ENCODE measurements at places on chromosomes 5 and 9. TPM values are rescaled to one million over a fixed set of nuclear protein-coding genes. Genes with fewer than 3 reads are reported as not detected.

GRCh38 chr5:128673000-128673399 is 135.0 kb upstream of the FBN2 start:
- DNase-seq, result no peak

DNA sequence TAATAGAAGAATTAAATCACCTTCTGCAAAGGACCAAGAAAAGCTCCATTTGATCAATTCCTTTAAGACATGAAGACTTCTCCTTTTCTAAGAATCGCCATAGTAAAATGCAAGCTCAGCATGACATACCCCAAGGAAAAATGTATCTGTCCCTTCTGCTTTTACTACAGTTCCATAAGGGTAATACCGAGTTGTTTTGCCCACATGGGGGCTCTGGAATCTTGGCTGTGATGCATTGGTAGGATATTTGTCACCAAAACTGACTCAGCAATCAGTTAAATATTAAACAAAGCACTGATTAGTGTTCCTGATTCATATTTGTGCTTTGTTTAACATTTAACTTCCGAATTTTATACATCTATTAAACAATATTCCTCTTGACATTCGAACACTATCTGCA is 24.3 kb upstream of the KCNIP1 start:
- DNase-seq, result no peak

DNA sequence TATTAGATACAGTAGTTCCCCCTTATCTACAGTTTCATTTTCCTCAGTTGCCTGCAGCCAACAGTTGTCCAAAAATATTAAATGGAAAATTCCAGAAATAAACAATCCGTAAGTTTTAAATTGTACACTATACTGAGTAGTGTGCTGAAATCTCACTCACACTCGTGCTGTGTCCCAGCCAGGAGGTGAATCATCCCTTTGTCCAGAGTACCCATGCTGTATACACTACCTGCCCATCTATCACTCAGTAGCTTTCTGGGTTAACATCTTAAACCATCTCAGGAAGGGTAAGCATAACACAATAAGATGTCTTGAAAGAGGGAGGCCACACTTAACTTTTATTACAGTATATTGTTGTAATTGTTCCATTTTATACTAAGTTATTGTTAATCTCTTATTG is 31.7 kb upstream of the DNAH5 start:
- DNase-seq, result no peak

The CFAP157 gene
- total RNA-seq, result 0.85 TPM

The TNFSF15 gene
- total RNA-seq, result not detected

The FYB1 gene
- 0.31 TPM for total RNA-seq

DNA sequence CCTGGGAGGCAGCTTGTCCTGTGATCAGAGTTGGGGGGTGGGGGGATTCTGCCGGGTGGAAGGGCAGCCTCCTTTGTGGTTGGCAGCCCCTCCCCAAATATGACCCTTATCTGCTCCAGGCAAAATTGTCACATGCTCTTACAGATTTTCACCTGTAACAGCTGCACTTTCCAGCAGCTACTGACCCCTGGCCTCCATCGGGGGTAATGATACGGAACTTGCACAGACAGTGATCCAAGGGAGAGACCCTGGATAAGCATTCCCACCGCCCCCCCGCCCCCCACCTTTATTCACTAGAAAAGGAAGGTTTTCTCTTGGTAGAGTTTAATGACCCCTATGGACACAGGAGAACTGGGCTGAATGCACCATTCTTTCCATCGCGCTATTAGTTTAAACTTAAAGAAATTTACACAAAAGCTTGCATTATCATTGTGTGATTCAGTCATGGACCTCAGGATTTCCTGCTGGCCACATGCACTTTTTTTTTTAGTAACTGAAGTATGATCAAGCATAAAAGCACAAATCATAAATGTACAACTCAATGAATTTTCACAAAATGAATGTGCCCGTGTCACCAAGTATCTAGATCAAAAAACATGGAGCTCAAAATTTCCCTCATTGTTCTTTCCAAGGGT is 10.7 kb upstream of the ZBTB34 start:
- DNase-seq, result no peak

- no peak for DNase-seq
These were observed 6.6 kb downstream of the MYMK start for GRCh38 chr9:133518200-133518599.

The SPINK4 gene
- total RNA-seq, result not detected

DNA sequence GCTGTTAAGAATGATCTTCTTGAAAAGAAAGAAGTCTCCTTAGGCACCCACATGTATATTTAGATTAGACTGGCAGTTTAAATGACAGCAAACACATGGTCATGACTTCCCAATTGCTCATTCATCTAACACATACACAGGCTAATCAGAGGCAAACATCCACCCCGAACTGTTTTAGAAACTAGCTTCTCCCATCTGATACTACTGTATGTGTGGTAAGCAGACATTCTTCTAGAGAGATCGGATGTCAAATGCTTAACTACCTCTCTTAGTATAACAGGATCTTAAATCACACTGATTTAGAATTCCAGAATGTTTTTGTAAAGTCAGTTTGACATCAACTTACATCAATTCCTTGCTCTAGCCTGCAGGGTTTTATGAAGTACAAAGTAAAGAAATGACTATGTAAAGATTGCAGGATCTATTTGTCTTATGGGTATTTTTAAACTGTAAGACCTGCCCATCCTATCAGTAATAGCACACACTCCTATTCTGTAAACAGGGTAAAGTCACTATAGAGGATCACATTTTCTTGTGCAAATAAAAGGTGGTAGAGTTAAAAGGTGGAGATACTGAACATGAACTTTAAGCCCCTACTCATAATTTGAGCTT is 239.7 kb downstream of the MLLT3 start:
- DNase-seq, result no peak

DNA sequence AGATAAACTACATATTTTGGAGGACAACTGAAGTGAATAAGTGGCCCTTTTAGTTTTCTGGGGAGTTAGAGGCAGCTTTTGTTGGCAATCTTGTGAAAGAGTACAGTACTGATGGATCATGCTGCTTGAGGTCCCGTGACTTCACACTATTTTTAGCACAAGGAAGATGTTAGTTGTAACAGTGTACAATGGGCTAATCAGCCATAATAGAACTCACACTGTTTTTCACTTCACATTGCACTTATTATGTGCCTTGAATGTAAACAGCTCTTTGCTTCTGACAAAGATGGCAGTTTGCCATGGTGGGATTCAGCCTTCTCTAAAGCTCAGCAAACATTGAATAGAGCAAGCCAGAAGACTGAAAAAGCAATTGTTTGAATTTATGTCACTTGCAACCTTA is 176.7 kb upstream of the ZNF608 start:
- DNase-seq, result no peak
